ENCODE measurements at places on chromosomes 7 and 10. TPM values are rescaled to one million over a fixed set of nuclear protein-coding genes. Genes with fewer than 3 reads are reported as not detected.

- no peak for DNase-seq
These were observed 1.2 kb downstream of the GRIFIN start for GRCh38 chr7:2474813-2475677.

DNA sequence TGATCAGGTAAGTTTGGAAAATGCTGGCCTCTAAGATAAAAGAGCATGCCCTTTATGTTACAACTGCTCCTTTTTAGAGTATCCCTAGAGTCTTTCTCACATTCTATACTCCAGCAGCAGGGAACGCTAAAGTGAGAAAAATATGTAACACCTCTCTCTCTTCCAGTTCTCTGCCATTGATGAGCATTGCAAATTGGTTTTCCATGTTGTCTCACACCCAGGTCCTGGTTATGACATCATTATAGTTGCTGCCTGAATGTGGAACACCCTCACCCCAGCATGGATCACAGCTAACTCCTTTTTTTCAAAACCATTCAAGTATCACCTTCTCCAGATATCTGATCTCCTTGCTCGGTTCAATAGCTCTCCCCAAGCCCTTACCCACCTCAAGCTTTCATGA lies 84.4 kb downstream of the DGKI start:
- DNase-seq = no peak

DNA sequence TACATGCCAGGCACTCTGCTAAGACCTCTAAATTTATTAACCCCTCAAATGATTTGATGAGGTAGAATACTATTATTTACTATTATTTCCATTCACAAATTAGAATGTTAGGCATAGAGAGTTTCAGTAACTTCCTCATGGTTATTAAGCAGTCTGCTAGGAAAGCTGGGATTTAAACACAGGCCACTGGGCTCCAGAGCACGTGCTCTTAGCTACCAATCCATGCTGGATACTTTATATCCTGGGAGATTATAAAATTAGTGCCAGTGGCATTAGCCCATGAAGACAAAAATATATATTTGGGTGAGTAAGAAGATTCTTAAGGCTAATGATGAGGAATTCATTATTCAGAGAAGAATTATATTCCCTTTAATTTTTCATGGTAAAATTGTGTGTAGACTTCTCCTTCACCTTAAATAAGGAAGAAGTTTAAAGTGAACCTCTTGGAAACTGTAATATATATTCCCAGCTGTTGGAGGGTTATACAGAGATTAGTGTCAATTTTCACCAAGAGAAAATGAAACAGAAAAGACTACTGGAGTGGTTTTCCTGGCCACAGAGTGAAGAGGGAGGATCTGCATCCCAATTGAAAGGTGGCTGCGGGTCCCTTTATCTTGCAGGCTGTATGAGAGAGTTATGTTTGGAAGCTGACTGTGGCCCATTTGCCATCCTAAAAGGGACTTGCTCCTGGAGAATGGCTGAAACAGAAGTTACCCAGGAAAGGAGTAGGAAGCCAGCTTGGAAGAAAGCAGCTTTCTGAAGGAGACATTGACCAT lies 334.3 kb upstream of the TEX47 start:
- no peak for DNase-seq

GRCh38 chr7:3065724-3066143 lies 22.1 kb upstream of the CARD11 start:
- peak; percentile 54 for DNase-seq

The WDR11 gene
- total RNA-seq = 52.8 TPM

The SPDYE5 gene
- not detected for total RNA-seq

The CALY gene
- not detected for total RNA-seq

Measured in SJSA1 (cell line).